Hematopoietic multipotent progenitor cell treated with erythropoietin and hydrocortisone succinate and interleukin-3 and kit ligand, for 17 days (in vitro differentiated cells): ENCODE measurements at places on chromosomes 6 and 20.

- no peak for DNase-seq
Measured at GRCh38 chr6:88378639-88379038, 212.5 kb upstream of the CNR1 start.

GRCh38 chr6:162471842-162472241 is 255.7 kb downstream of the PRKN start:
- no peak for DNase-seq

DNA sequence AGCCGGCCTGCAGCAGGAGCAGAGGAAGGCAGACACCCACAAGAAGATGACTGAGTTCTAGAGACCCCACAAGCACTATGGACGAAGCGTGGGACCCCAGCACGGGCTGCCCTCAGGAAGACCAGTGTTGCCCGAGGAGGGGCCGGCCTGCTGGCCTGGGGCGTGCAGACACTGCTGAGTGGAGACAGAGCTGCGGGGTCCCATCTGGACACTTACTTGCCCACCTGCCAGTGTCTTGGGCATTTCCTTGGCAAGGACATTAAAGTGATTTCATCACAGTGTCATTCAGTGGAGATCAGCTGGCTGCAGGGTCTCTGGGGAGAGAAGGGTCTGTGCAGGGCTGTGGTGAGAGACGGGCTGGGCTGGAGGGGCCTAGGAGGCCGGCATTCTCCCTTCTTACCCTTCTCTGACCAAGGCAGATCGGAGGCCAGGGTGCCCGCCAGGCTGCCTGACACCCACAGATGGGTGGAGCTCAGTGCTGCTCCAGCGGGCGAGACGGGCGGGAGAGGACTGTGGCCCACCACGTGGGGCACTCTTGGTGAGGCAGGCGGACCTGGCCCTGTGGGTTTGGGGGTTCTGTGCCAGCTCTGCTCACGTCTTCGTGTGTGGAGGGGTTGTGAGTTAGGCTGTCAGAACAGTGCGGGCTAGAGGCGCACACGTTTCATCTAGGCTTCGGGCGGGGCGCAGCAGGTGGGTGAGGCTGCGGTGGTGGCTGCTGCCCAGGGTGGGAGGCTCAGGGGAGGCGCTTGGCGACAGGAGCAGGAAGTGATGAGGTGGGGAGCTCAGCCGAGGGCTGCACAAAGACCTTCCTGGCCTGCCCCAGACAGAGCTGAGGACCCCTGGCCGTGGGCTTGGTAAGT is at the start of gene LIME1:
TSS of gene LIME1 (plus strand) at position 806 of the 860 bp plus-strand sequence. CDS start 886 bp downstream, outside the sequence.
- DNase-seq = peak; percentile 16

DNA sequence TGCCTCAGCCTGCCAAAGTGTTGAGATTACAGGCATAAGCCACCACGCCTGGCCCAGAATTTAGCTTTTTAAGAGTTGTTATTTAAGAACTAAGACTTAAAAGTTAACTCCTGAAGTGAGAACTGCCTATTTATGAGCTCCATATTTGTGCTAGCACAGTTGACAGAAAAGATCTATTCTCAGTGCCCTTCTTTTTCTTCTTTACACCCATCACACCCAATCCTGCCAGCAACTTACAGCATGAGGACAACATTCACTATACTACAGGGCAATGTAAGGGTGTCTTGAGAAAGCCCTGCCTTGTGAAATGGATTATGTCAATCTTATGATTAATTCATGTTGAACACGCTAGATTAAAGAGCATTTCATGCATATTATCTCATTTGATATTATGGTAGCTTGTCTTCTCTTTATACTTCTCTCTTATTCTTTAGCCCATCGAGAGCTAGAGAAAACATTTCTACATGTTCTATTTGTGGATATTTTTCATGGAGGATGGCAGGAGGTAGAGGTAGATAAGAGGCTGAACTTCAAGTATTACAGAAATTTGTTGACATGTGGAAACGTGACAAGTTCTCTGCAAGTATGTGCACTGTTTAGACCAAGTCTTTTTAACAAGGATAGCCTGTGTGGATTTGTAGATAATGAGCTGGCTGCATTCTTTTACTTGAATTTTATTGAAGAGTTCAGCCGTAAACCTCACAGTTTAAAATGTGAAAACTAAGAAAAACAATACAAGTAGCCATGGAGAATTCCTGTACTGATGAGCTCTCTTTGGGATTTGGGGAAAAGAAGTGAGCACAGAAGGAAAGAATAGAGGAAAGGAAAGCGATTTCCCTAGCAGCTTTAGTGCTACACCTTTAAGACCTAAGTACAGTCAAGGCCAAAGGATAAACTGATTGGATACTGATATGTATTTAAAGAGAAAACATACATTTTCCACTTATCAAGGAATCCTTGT is 212.2 kb downstream of the ARHGAP18 start:
- DNase-seq = peak; percentile 11

GRCh38 chr6:16823718-16824352 is 62.6 kb upstream of the ATXN1 start:
- DNase-seq = no peak

- no peak for DNase-seq
Measured at GRCh38 chr20:52081066-52081465, 110.5 kb downstream of the ZFP64 start.

- DNase-seq = no peak
Measured at GRCh38 chr20:20022498-20022897, 5.3 kb downstream of the NAA20 start.

DNA sequence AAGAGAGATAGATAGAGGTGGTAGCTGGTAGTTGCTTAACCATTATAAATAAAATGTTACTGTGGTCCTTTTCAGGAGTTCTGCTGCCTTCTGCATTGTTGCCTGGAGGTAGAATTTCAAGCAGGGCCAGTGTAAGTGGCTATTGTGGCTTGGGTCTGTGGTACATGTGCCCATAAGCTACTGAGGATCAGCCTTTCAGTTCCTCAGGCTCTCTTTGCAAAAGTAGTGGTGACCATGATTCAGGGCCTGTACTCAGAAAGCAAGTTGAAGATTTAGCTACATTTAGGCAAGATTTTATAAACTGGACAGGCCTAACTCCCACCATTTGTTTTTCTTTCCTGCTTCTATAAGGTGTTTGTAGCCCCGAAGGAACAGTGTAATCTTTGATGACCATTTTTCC is 199.0 kb downstream of the PDE7B start:
- DNase-seq = no peak

GRCh38 chr6:106751501-106752252 is 122.3 kb downstream of the QRSL1 start:
- no peak for DNase-seq

DNA sequence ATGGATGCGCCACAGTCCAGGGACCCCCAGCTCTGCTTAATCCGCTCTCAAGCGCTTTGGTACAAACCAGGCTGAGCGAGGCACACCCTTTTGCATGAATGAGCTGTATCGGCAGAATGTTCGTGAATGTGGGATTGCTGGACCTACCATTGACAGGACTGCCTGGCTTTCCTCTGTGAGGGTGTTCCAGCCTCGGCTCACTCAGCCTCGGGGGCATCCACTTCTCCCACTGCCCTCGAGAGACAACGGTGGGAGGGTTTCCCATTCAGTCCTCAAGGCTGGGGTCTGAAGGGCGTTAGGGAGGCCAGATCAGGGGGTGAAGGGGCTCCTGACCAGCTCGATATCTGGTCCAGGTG is 17.4 kb downstream of the MDFI start:
- DNase-seq = no peak

DNA sequence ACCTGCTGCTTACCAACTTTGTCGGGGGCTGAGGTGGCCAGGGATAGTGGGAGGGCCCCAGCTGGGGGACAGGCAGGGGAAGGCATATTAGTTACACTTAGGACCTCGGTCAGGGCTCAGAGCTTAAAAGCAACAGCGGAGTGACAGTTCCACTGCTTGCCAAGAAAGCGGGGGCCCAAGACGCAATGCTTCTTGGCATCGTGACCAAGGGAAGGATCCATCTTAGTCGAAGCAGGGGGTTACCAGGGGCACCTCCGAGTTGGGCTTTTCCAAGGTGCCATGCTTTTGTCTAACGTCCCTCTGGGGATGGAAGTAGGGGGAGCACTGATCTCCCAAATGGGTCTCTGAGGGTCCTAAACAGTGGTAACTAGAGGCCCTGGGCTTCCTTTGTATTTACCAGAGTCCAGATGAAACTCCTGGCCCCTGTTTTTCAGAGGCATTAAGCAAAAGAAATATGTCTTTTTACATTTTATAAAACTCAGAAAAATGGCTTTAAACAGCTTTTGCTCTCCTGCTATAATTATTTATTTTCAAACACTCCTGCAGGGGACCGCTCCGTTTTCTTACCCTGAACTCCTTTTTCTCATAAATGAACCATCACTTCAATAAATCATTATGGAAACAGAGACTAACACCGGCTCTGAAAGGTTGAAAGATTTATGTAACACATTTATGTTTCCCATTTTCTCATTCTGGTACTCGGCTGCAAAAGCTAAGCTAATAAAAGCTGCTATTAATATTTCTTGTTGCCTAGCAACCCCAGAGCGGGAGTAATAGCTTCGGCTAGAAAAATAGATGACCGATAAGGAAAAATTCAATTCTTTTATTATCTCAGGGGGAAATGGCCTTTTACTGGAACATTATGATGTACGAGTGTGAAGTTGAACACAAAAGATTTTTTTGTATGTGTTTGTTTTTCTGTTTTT is 100.4 kb downstream of the TOX2 start:
- no peak for DNase-seq

- DNase-seq = no peak
Measured at GRCh38 chr6:31407699-31408098, 4.3 kb downstream of the MICA start.

GRCh38 chr6:95364016-95364604 is 213.2 kb upstream of the MANEA start:
- no peak for DNase-seq

DNA sequence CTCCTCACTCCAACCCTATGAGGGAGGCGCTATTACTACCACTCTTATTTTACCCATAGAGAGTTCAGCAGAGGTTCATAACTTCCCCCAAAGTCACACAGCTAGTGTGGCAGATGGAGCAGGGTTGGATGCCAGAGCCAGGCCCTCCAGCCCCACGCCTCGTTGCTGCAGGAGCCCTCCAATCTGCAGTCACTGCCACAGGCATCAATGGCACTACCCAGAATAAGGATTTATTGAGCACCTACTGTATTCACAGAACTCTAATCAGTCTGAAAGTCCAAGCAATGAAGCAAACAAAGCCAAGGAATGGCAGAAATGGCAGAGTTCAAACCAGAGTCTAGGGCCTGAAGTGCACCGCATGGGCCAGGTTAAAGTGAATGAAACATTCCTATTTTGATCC is 144.9 kb downstream of the LPA start:
- no peak for DNase-seq

DNA sequence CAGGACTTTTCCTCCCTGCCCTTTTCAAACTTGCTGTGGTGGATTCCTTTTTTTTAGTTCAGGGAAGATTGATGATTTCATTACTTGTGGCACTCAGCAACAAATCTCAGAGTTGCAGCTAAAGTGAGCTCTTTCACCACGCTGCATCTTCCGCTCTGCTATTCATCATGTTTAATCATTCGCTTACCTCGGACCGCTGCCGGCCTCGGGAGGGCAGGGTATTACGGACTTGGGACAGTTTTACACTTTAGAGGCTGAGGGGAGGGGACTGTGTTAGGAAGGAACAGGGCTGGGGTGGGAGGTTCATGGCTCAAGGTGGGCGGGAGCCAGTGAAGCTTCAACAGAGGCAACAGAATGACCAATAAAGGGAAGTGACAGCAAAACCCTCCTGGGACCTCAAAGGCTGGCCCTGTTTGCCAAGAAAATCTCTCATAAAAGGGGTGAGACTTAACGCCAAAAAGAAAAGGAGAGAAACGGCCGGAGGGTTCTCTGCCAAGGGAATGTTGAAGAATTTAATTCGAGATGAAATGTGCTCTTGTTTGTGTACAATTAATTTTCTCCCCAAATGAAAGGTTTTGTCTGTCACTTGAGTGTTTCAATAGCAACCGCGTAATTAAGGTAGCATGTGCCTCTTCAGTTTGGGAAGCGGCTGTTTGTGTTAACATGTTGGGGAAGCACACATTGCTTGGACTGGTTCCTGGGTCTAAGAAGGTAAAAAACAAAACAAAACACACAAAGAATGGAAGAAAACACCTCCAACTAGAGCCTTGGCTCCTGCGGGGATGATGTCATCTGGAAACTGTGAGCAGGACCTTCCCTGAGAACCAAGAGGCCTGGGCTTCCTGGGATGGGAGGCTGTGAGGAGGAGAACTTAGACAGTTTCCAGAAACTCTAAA is 72.5 kb upstream of the SULF2 start:
- DNase-seq = no peak

DNA sequence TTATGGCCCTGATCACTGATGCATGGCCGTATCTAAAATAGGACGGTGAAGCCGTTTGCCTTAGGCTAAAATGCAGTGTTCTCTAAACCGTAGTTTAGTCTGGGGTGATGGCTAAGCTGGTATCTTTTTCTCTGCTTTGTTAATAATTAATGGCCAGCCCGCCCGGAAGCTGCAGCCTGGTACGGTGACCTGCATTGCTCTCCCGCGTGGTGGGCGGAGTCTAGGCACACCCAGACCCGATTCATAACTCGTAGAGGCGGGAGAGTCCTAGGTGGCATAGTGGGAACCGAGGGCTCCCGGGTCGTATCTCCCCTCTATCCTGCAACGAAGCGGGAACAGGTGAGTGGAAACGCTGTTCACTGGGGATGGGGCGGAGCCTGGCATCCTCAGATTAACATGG is 5.5 kb downstream of the CDH4 start:
- DNase-seq = no peak

- DNase-seq = no peak
Measured at GRCh38 chr20:11754451-11754850, 163.2 kb upstream of the BTBD3 start.

DNA sequence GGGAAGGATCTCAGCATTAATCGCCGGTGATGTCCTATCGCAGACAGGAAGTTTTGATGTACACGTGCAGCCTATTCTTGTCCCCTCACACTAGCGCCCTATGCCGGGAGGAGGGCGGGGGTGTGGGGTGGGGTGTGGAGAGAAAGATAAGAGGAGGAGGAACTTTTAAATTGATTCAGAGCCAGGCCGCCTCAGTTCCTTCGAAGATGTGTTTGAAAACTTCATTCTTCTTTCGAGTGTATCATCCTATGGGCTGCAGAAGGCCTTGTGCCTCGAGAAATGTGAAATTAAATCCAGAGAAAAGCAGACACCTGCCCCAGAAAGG is 2.5 kb upstream of the POU3F2 start:
- DNase-seq = no peak

GRCh38 chr20:62710886-62711702 is 2.5 kb downstream of the NTSR1 start:
- no peak for DNase-seq

GRCh38 chr20:49529470-49529869 is 38.5 kb downstream of the PTGIS start:
- no peak for DNase-seq

DNA sequence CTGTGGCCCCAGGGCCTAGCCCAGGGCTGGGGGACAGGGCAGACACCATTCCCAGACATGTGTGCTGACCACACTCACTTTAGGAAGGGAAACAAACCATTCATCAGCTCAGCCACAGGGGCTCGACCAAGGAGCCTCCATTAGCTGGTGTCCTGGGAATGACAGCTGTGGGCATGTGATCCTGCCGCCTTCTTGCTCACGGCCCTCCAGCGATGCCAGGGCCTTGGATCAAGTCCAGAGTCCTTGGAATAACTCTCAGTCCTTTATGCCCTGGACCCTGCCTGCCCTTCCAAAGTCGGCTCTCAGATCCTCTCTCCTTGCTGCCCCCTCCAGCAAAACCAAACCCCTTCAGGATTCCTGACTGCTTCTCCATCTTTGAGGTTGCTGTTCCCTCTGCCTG is 165.0 kb upstream of the RNF24 start:
- no peak for DNase-seq

GRCh38 chr6:134848076-134848475 is 101.8 kb downstream of the ALDH8A1 start:
- no peak for DNase-seq
